NCI-H1092 (cell line): ENCODE measurements at places on chromosomes 1 and 21.

- no peak for DNase-seq
Observed at GRCh38 chr21:44758781-44759627, 42.6 kb downstream of the UBE2G2 start.

GRCh38 chr1:30034627-30035521 lies 688.5 kb downstream of the MATN1 start:
- DNase-seq: peak; percentile 29

DNA sequence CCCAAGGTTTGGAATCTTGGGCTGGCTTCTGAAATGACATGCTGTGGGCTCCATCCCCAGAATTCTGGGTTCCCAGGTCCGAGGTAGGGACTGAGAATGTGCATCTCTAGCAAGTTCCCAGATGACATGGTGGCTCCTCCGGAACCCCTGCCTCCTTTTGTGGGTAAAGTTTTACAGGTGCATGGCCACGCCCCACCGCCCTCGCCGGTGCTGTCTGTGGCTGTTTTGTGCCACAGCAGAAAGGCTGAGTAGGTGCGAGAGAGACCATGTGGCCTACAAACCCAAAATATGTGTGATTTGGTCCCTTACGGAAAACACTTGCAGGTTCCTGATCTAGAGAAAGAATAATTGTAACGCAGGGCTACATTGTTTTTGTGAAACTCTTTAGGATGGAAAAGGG lies 30.9 kb downstream of the SKI start:
- no peak for DNase-seq

DNA sequence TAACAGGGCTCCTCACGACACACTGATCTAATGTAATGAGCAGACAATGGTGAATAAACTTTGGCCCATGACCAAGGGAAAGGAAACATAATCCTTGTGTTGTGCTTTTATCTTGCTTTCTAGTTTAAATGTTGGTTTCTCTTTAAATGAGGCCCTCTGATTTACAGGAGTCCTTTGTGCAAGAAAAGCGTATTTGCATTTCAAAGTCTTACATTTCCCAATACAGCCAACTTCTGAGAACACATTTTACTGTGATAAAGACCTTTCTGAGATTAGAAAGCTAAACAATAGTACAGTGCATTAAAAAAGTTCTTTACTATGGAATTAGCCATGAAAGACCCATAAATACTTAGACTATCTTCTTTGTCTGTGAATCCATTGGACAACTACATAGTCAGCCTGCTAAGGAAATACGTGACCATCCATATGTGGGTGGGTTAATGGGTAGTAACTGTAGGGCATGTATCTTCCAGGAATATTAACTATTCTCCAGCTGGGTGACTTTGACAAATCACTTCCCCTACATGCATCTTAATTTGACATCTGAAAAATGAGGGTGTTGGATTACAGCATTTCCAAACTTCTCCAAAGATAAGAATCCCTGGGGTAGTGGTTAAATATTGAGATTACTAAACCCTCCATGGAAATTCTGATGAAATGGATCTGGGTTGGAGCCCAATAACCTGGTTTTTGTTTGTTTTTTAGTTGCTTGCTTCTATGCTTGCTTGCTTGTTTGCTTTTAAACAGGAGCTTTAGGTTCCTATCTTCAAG lies 50.3 kb upstream of the USP1 start:
- no peak for DNase-seq

DNA sequence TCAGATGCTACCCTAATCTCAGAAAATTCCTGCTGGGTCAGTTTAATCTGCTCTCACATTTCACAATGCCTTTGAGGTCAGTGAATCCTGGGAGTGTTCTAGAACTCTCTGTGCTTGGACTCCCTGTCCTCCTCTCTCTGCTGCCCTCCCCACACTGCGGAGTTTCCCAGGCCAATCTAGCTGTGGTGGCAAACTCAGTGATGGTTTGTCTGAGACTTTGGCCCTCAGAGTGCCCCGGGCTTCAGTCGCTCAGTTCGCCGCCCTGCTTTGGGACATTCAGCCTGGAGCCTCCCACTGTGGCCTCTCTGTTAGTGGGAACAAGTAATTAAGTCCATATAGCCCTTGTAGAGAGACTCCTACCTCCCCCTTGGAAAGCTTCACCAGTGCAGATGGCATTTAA lies 7.1 kb downstream of the C1orf226 start:
- no peak for DNase-seq

- DNase-seq: peak; percentile 28
Observed at GRCh38 chr1:45205011-45205909, 1.1 kb downstream of the ZSWIM5 start.
